ENCODE measurements at places on chromosomes 2 and 18.

- no peak for DNase-seq
These were observed 143.0 kb downstream of the ABCA12 start for GRCh38 chr2:214995409-214995808.

GRCh38 chr2:64692401-64692800, 38.7 kb upstream of the SERTAD2 start:
- no peak for DNase-seq

- no peak for DNase-seq
These were observed 1023.2 kb upstream of the ZEB2 start for GRCh38 chr2:145543155-145543554.

- DNase-seq: no peak
These were observed 60.0 kb upstream of the SGPP2 start for GRCh38 chr2:222364285-222364895.

GRCh38 chr2:81901017-81901416, 1596.5 kb upstream of the LRRTM1 start:
- DNase-seq: no peak

GRCh38 chr2:176126929-176127773, 2.4 kb upstream of the HOXD8 start:
- peak; percentile 53 for DNase-seq
